ENCODE measurements at places on chromosomes 3 and 15.

- no peak for DNase-seq
Observed at GRCh38 chr15:72197460-72198355, at the start of gene GRAMD2A. Gene GRAMD2A (minus strand): TSS chr15:72197787.

- no peak for DNase-seq
Observed at GRCh38 chr15:31802761-31803160, 227.6 kb upstream of the CHRNA7 start.

GRCh38 chr15:78325092-78325843, 14.9 kb upstream of the CRABP1 start:
- DNase-seq, result no peak

- DNase-seq, result no peak
Observed at GRCh38 chr15:62708470-62708869, 334.1 kb upstream of the TPM1 start.

GRCh38 chr15:96560246-96560895, 229.9 kb downstream of the NR2F2 start:
- DNase-seq, result no peak

GRCh38 chr3:62605413-62606068, 232.2 kb upstream of the FEZF2 start:
- no peak for DNase-seq

DNA sequence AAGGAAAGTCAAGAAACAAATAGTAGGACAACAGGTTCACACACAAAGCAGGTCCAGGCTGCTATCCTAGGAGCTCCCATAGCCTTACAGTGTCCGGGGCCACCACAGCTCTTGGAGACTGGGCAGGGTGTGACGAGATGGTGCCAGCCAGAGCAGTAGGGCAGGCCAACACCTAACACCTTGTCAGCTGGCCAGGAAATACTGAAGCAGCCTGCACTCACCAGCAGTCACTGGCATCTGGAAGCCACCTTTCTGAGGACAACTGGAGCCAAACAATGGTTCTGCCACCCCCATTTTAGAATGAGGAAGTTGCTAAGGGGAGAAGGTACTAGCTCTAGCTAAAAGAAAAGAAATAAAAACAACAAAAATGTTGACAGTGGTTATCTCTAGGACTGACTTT, 47.2 kb downstream of the CCDC12 start:
- no peak for DNase-seq

DNA sequence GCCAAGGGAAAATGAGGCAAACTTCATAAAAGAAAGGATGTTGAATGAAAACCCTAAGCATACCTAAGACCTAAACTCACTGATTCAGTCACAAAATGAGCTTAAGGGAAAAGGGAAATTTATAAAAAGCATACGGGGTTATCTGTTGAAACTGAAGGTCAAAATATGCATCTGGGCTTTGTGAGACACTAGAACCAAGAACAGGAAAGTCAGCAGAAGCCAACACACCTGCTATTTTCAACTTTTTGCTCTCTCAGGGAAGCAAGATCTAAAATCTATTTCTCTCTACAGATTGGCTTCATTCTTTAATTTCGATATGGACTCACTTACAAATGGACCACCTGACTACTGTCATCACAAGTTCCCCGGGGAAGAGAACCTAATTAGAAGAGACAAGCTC, 338.6 kb upstream of the NECTIN3 start:
- no peak for DNase-seq

DNA sequence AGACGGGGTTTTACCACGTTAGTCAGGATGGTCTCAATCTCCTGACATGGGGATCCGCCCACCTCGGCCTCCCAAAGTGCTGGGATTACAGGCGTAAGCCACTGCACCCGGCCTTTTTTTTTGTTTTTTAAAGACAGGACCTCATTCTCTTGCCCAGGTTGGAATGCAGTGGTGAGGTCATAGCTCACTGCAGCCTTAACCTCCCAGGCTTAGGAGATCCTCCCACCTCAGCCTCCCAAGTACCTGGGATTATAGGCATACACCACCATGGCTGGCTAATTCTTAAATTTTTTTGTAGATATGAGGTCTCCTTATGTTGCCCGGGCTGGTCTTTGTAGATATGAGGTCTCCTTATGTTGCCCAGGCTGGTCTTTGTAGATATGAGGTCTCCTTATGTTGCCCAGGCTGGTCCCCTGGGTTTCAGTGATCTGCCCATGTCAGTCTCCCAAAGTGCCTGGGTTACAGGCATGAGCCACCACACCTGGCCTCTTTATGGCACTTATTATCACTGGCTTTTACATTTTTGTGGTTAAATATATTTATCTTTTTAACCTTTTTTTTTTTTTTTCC, 82.3 kb upstream of the RNU6-1 start:
- no peak for DNase-seq

GRCh38 chr15:42175671-42176070, 19.2 kb upstream of the PLA2G4F start:
- no peak for DNase-seq

DNA sequence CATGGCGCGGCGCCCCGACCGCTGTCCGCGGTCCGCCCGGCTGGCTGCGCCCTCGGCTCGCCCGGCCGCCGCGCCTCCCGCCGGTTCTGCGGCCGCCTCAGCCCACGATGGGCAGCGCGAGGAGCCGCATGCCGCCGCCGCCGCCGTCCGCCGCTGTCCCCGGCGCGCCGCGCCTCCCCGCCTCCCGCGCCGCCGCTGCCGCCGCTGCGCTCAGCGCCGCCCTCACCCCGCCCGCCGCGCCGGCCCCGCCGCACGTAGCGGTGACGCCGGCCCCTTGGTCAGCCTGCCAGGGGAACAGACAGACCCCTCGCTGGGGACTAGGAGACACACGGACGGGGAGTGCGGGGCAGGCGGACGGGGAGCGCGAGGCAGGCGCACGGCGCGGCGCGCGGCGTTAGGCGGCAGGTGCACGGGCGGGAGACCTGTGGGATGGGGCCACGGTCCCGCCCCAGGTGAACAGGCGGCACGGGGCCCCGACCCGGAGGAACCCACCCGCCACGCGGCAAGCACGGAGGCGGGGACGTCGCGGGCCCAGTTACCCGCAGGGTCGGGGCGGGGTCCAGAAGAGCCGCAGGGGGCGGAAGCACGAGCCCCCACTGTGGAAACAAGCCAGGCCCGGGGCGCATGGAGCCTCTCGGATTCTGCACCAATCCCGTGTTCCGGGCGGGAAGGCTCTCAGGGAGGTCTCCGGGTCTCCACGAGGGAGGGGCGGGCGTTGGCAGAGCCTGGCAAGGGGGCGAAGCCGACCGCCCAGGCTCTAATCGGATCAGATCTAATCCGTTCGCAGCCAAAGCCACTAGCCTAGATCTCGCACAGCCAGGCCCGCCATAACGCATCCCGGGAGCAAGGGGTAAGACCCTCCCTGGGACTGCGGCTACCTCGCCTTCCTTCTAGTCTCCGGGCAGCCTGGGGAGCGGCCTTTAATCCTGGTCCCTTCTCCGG, at the start of gene CSPG5:
CSPG5 (minus strand) TSS at position 175 of the 942 bp plus-strand sequence; CDS start at position 3, 172 bp downstream.
- DNase-seq, result no peak

DNA sequence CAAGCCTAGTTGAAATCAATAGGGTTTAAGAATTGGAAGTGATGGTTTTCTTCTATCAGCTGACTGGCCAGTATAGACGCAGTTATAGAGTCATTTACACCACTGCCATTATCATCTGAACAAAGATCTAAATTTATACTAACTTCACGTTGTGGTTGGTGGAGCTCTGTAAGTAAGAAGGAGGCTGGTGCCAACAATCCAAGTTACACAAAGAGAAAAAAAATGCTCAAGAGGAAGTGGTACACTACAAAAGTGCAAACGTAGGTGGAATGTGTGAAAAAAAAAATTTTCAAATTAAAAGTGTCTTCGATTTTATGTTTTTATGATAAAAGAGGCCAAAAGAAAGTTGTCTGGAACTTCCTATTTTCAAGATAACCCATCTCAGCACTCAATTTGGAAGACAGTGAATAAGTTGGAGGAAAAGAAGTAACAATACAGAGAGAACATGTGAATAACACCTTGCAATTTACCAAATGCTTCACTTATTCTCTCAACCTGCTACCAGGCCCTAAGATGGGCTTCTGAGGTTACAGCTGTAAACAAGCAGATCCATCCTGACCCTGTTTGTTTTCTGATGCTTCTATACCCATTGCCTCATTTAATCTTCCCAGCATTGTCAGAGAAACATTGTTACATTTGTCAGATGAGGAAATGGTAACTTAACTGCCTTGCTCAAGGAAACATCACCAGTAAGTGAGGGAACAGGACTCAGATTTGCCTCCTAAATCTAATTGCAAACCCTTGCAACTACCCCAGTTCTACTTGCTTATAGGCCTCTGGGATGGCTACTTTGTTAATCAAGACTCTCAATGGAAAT, 12.0 kb upstream of the TASOR start:
- DNase-seq, result no peak

- no peak for DNase-seq
Observed at GRCh38 chr3:52054661-52055511, 1.5 kb downstream of the DUSP7 start.

DNA sequence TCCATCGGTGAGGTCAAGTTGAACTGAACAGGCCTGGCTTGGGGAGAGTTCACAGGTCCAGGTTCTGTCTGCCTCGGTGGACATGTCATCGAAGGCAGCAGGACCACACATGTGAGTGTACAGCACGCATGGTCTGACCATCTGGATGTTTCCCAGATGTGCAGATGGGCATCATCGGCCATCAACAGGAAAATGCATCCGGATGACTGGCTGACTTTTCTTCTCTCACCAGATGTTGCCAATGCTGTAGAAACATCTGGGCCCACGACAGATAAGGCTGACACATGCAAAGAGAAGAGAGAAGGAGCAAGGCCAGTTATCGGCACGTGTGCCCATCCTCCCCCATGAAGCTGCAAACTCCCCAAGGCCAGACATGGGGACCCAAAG, 45.1 kb downstream of the NOX5 start:
- no peak for DNase-seq

- no peak for DNase-seq
Observed at GRCh38 chr3:188077160-188077799, 76.7 kb upstream of the LPP start.

DNA sequence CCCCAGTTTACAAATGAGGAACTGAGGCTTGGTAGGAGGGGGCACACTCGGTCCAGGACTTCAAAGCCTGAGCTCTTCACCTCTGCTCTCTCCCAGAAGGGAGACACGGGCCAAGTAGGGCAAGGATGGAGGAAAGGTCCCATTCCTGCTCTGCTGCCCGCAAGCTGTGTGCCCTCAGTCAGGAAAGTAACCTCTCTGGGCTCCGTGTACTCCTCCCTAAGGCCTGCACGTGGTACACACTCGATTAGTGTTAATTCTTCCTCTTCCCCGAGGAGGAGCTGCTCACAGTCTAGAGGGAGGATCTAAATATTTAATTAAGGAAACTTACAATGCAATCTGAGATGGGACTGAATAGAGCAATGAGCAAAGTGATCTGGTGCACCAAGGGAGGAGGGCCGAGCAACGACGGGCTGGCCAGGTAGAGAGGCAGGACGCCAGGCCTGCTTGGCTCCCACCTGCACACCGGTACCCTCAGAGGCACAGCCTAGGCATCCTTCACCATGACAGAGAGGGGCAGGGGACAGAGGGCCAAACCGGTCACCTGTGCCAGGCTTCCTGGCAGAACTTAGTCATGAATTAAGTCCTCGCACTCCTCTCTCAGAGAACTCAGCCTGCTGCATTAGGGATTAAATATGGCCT, 47.2 kb upstream of the IQSEC1 start:
- no peak for DNase-seq

DNA sequence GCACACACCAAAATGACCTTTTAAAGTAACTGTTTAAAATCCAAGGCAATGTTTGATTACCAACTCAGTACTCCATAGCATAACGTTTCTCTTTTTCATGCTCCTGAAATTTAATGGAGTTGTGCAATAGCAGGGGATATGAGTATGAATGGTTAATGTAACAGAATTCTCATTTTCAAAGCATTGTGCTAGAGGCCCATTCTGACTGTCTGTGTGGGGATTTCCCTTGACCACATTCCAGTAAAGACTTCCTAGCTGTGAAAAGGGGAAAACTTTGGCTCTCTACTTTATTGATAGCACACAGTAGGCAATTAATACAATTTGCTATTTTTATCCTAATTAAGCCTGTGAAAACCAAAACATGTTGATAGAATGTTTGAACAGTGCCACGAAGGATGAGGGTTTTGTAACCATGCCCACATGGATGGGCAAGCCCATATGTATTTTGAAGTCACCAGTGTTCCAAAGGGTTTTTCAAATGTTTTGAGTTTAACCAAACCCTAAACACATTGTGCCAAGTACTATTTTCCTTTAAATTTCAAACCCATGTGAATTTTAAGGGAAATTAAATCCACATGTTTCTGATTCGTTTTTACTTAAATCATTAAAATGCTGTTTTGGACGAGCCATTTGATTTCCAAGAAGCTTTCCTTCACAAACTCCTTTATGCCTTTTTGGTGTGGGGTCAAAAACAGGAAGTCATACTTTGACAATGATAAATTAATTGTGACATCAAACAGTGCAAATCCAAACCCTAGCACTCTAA, 261.2 kb downstream of the SHOX2 start:
- DNase-seq, result no peak

DNA sequence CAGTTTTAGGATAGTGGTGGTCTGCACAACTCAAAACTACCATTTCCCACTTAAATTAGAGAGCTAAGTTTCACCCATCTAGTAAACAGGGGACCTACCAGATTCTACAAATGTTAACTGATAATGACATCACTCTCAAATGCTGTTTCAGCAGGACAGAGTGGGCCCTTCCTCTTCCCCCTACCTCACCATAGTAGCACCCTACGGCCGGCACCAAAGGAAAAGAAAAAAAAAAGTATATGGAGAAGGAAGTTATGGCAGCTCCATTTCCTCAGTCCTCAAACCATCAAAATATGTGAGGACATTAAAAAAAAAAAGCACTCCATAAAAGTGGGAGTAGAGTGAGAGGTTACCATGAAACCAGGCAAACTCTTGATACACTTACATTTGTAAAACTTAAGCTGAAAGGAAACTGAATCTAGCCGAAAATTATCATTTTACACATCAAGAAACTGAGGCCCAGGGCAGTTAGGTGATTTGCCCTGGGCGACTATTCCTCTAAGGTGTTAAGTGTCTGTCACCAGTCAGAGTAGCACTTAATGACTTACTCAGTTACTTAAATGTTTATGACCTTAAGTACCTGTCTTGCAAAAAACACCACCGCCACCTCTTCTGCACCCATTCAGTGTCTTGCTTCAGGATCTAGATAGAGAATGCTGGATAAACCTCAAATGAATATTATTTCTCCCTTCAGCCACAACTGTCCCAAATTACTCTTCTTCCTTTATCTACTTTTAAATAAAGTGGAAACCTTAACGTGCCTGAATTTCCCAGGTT, 2.7 kb downstream of the MSL2 start:
- no peak for DNase-seq

- no peak for DNase-seq
Observed at GRCh38 chr15:73745073-73745472, 8.1 kb downstream of the INSYN1 start.

GRCh38 chr15:33908406-33908805, 59.9 kb upstream of the CHRM5 start:
- DNase-seq, result no peak

Data from HS-27A (cell line).